ENCODE measurements at places on chromosomes 1 and 21. TPM values are rescaled to one million over a fixed set of nuclear protein-coding genes. Genes with fewer than 3 reads are reported as not detected.

Gene IRF6
- 182 TPM for total RNA-seq

Gene ZBTB37
- total RNA-seq: 9.6 TPM

Gene S100A1
- total RNA-seq: 25.2 TPM

Gene CD164L2
- 8.7 TPM for total RNA-seq

Gene S100A7
- 46.8 TPM for total RNA-seq

Gene ATP1A2
- 4.2 TPM for total RNA-seq

Gene GOLT1A
- total RNA-seq: not detected

Gene FCRL4
- total RNA-seq: not detected

Gene GGPS1
- 21.7 TPM for total RNA-seq

Gene MLLT11
- 0.53 TPM for total RNA-seq

Gene CFHR1
- total RNA-seq: not detected

Gene TIE1
- 12.4 TPM for total RNA-seq

Gene SLFNL1
- not detected for total RNA-seq

Gene AKIRIN1
- 26.8 TPM for total RNA-seq

Gene LCE1C
- total RNA-seq: 1,701 TPM

Gene A3GALT2
- not detected for total RNA-seq

Gene GSTM5
- 1.2 TPM for total RNA-seq

Gene LCE6A
- total RNA-seq: 95.7 TPM

Gene MROH9
- not detected for total RNA-seq
